ENCODE measurements at places on chromosomes 3 and 15. TPM values are rescaled to one million over a fixed set of nuclear protein-coding genes. Genes with fewer than 3 reads are reported as not detected.

The UBAP1L gene
- total RNA-seq = 1.2 TPM

The BDH1 gene
- 14.1 TPM for total RNA-seq

The ZNF80 gene
- total RNA-seq = not detected

The KBTBD13 gene
- total RNA-seq = not detected

The NR1I2 gene
- total RNA-seq = 0.14 TPM

The TTLL13 gene
- total RNA-seq = not detected

The NTRK3 gene
- total RNA-seq = 0.34 TPM

The NRG4 gene
- total RNA-seq = not detected

The LXN gene
- 4.9 TPM for total RNA-seq

The SCAANT1 gene
- total RNA-seq = not detected

The TPRG1 gene
- total RNA-seq = 0.41 TPM

The FES gene
- 15.1 TPM for total RNA-seq

The GOLGA8S gene
- not detected for total RNA-seq

The GDPGP1 gene
- total RNA-seq = 11.0 TPM

The CADM2 gene
- total RNA-seq = 0.14 TPM

The GPR149 gene
- not detected for total RNA-seq

The NECTIN3 gene
- 22.9 TPM for total RNA-seq

The CILP gene
- not detected for total RNA-seq

The IL16 gene
- total RNA-seq = not detected

The COLQ gene
- total RNA-seq = 0.13 TPM

The LEKR1 gene
- total RNA-seq = 2.3 TPM

The PLXNB1 gene
- 137 TPM for total RNA-seq

The OSTN gene
- total RNA-seq = 0.04 TPM

The CADPS gene
- total RNA-seq = 0.08 TPM

The CKMT1B gene
- total RNA-seq = 5.1 TPM

The EPHB3 gene
- 1.5 TPM for total RNA-seq

The TMEM108 gene
- 2.1 TPM for total RNA-seq

The SUMF1 gene
- total RNA-seq = 48.0 TPM

The RAB11A gene
- total RNA-seq = 295 TPM

The CELSR3 gene
- 5.2 TPM for total RNA-seq

The HRG gene
- total RNA-seq = 0.13 TPM

The DHX36 gene
- total RNA-seq = 49.8 TPM

The DAZL gene
- total RNA-seq = not detected

The TNK2 gene
- 14.1 TPM for total RNA-seq

The FRMD4B gene
- total RNA-seq = 13.6 TPM

The MFGE8 gene
- total RNA-seq = 270 TPM

The AMT gene
- 4.9 TPM for total RNA-seq

The UBE2E2 gene
- 67.7 TPM for total RNA-seq

The MYLK gene
- 48.9 TPM for total RNA-seq

The TNFAIP8L3 gene
- total RNA-seq = 0.92 TPM

The ADAMTS9 gene
- 217 TPM for total RNA-seq

The FBXO40 gene
- total RNA-seq = under 0.01 TPM

The PRR20G gene
- total RNA-seq = not detected

The PLD1 gene
- total RNA-seq = 7.2 TPM

The CSPG4 gene
- total RNA-seq = 1.7 TPM

The CCR4 gene
- not detected for total RNA-seq

The FSIP1 gene
- total RNA-seq = 0.62 TPM

The ERC2 gene
- 17.0 TPM for total RNA-seq

The RTF1 gene
- total RNA-seq = 27.9 TPM

The RHCG gene
- total RNA-seq = 0.21 TPM
